ENCODE measurements at places on chromosomes 16 and 17. TPM values are rescaled to one million over a fixed set of nuclear protein-coding genes. Genes with fewer than 3 reads are reported as not detected.

KRT12 gene
- not detected for total RNA-seq

KRTAP4-9 gene
- not detected for total RNA-seq

DNASE1L2 gene
- total RNA-seq, result 0.35 TPM

C16orf54 gene
- not detected for total RNA-seq

SOX9 gene
- 4.9 TPM for total RNA-seq

CCL17 gene
- not detected for total RNA-seq

- DNase-seq, result peak; percentile 93
- H3K4me3 ChIP-seq, result no peak overlapping the region
- no peaks in the 10 kb centered on the region for H3K4me1 ChIP-seq
- H3K36me3 ChIP-seq, result no peaks in the 10 kb centered on the region
Measured at GRCh38 chr17:27602721-27603420, 28.1 kb upstream of the LGALS9 start.

DNA sequence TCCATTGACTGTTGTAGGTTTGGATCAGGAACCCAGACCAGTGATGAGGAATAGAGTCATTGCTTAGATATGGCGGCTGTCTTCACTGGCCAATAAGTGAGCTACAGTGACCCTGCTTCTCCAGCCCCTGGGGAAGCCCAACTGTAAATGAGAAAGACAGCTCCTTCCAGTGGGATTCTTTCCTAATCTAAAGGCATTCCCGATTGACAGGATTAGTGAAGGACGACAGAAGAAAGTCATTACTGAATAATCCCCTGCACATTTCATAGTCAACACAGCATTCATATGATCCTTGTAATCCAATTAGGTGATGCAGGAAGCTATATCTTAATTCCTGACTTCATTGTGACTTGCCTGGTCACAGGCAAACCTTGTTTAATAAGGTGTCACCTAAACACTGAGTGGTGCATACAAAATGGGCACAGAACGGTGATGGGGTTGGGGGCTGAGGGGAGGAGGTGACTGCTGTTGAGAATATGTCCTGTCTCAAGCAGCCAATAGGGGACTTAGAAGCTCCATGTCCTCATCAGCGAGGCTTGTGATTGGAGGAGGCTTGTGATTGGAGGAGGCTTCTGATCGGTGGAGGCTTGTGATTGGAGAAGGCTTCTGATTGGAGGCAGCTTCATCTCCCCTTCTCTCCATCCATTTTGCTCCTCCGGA, 242.6 kb downstream of the XYLT1 start:
- H3K27ac ChIP-seq, result no peak overlapping the region
- no peak overlapping the region for H3K4me3 ChIP-seq
- no peak for DNase-seq
- no peaks in the 10 kb centered on the region for H3K36me3 ChIP-seq

DNA sequence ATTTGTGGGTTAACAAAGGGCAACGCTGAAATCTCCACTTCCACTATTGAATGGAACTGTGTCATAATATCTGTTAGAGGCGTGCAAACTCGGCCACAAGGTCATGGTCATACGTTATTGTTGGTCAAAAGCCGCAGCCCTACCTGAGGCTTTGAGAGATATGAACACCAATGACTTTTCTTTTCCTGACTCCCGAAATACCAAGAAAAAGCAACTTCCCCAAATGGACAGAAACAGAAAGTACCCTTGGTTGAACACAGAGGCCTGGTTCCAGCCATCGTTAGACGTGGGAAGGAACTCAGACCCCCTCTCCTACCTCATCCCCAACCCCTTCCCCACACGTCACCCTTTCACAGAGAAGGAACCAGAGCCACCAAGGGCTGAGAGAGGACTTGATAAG, 1.4 kb upstream of the PIK3R5 start:
- H3K4me3 ChIP-seq, result no peak overlapping the region
- no peaks in the 10 kb centered on the region for H3K36me3 ChIP-seq
- H3K27ac ChIP-seq, result no peak overlapping the region
- peaks cover 6% of the 10 kb centered on the region for H3K4me1 ChIP-seq
- H3K27me3 ChIP-seq, result peaks cover 2% of the 10 kb centered on the region

- H3K27ac ChIP-seq, result no peak overlapping the region
- no peaks in the 10 kb centered on the region for H3K27me3 ChIP-seq
- no peak for DNase-seq
- H3K36me3 ChIP-seq, result no peaks in the 10 kb centered on the region
Measured at GRCh38 chr16:69083306-69083941, 22.0 kb upstream of the HAS3 start.

DNA sequence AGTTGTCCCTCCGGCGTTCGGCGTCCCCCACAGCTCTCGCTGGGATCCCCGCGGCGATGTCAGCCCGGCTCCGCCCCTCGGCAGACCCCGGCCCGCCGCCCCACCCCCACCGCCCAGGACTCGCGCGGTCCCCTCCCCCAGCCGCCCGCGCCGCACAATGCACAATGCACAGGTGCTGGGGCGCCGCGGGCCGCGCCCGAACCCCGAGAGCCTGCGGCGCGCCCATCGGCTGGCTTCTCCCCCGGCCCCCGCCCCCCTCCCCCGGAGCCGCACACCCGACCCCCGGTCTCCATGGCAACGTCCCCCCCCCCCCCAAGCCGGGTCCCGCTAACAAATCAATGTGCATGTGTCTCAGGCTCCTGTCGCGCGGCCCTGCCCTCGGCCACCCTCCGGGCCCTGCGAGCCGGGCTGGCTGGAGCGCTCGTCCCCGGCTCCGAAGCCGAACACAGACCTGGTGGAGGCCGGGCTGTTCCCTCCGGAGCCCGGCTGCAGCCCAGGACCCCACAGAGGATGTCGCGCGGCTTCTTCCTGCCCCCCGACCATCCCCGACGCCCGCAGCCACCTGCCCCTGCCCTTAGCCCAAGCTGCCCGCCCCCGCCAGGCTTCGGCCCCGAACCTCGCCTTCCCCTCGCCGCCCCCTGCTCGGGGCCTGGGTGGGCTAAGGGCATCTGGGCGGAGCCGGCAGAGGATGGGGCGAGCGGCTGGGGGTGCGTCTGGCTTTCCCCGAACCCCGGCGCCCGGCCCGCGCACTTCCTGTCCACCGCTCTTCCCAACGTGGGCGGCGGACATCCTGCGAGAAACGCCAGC, 818 bp upstream of the CBX8 start:
- H3K4me1 ChIP-seq, result peaks cover 42% of the 10 kb centered on the region
- H3K27ac ChIP-seq, result no peak overlapping the region
- no peaks in the 10 kb centered on the region for H3K36me3 ChIP-seq
- H3K27me3 ChIP-seq, result peaks cover 91% of the 10 kb centered on the region
- H3K4me3 ChIP-seq, result peak overlapping the region; percentile 28

GRCh38 chr16:82023206-82023605, 11.8 kb upstream of the HSD17B2 start:
- no peaks in the 10 kb centered on the region for H3K4me1 ChIP-seq
- H3K27ac ChIP-seq, result no peak overlapping the region
- no peaks in the 10 kb centered on the region for H3K27me3 ChIP-seq
- H3K36me3 ChIP-seq, result no peaks in the 10 kb centered on the region
- no peak for DNase-seq

DNA sequence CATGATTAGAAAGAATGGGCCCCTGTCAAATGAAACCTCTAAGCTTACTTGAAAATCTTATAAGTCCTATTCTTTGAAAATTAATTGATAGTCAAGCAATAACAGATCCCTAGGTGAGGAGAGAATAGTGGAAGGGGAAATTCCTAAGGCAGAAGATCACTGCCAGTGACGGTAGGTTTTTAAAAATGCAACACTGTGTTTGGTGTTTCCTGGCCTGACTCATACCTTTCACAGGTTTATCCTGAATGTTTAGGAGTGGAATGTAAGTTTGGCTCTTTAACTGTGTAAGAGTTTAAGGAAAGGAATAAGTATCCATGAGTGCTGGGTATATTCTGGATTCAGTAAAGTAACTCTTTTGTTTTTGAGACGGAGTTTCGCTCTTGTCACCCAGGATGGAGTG, 23.8 kb downstream of the HAPSTR1 start:
- H3K4me1 ChIP-seq, result peaks cover 3% of the 10 kb centered on the region
- H3K27me3 ChIP-seq, result no peaks in the 10 kb centered on the region
- H3K4me3 ChIP-seq, result no peak overlapping the region
- no peak overlapping the region for H3K27ac ChIP-seq

- H3K4me3 ChIP-seq, result no peak overlapping the region
- H3K27ac ChIP-seq, result no peak overlapping the region
- H3K4me1 ChIP-seq, result no peaks in the 10 kb centered on the region
- no peaks in the 10 kb centered on the region for H3K36me3 ChIP-seq
Measured at GRCh38 chr16:929227-930073, 41.3 kb downstream of the LMF1 start.

DNA sequence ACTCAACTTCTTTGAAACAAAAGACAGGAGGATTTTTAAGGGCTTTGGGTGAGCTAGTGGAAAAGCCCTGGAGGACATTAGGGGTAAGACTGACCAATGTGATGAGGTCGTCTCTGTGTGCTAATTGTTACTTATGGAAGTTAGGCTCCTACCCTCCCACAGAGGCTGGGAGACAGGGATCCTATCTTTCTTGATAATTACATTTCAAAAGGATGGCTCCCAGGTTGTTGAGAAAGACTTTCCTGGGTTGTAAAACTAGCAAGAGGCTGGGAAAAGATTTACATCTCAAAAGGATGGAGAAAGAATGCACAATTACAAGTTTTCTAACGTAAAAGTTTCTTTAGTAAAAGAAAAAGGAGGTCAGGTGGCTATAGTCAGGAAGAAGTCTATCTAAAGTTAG, 605.8 kb upstream of the GOT2 start:
- no peak for DNase-seq
- H3K4me3 ChIP-seq, result no peak overlapping the region
- H3K36me3 ChIP-seq, result no peaks in the 10 kb centered on the region
- no peaks in the 10 kb centered on the region for H3K4me1 ChIP-seq
- H3K27me3 ChIP-seq, result peaks cover 82% of the 10 kb centered on the region

GRCh38 chr17:66695098-66695497, 139.8 kb upstream of the CACNG5 start:
- no peaks in the 10 kb centered on the region for H3K27me3 ChIP-seq
- H3K4me1 ChIP-seq, result no peaks in the 10 kb centered on the region
- no peak overlapping the region for H3K4me3 ChIP-seq
- no peak for DNase-seq

DNA sequence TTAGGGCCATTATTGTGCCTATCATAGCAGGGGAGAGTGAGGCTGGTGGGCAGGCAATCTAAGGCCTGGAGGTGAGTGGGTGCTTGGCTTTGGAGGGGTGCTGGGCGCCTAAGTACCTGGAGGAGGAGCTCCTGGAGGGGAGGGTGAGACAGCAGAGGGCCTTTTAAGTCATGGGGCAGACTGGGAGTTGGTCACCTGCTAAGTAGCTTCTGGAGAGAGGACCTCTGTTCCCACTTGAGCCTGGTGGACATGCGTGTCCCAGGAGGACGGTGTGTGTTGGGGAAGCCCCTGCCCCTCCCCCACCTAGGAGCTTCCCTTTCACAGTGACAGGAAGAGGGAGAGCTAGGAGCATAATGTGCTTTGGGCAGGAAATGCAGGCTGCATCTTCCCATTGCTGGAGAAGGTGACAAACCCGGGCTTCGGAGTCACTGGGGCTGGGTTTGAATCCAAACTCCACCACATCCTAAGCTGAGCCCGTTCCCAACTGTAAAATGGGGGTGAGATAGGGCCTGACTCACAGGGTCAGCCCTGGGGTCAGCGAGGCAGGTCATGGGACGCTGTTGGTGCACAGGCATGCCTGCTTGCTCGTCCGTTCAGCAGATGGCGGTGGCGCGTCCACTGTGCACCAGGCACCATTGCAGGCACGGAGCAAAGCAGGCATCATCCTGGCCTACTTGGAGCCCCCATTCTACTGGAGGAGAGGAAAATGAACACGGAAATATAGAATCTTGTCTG, 37.9 kb downstream of the CMIP start:
- no peak for DNase-seq
- peaks cover 4% of the 10 kb centered on the region for H3K4me1 ChIP-seq
- H3K27me3 ChIP-seq, result no peaks in the 10 kb centered on the region

- no peak overlapping the region for H3K27ac ChIP-seq
- H3K27me3 ChIP-seq, result no peaks in the 10 kb centered on the region
- H3K4me1 ChIP-seq, result no peaks in the 10 kb centered on the region
- no peaks in the 10 kb centered on the region for H3K36me3 ChIP-seq
- no peak overlapping the region for H3K4me3 ChIP-seq
Measured at GRCh38 chr17:39014795-39015545, 47.8 kb upstream of the FBXO47 start.

GRCh38 chr17:56808503-56808902, 25.2 kb downstream of the C17orf67 start:
- H3K27ac ChIP-seq, result no peak overlapping the region
- no peak overlapping the region for H3K4me3 ChIP-seq
- no peaks in the 10 kb centered on the region for H3K36me3 ChIP-seq
- H3K4me1 ChIP-seq, result no peaks in the 10 kb centered on the region
- H3K27me3 ChIP-seq, result no peaks in the 10 kb centered on the region

DNA sequence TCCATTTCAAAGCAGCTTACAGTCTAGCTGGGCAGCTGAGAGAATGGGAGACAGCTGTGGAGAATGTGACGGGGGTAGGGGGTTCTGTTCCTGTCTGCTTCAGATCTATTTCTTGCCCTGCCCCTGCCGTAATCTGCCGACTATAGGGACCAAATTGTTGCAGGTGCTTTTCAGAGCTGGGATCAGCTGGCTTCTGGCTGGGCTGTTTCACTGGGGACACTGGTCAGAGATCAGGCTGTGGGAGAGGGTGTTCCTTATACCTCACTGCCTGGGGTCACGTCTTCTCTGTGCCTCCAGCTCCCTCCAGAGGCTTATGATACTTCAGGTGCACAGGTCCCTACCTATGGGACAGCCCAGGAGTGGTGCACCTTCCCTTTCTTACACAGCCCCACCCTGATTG, 514.9 kb upstream of the GOT2 start:
- DNase-seq, result peak; percentile 52
- H3K4me3 ChIP-seq, result no peak overlapping the region
- H3K4me1 ChIP-seq, result no peaks in the 10 kb centered on the region
- H3K27ac ChIP-seq, result no peak overlapping the region

DNA sequence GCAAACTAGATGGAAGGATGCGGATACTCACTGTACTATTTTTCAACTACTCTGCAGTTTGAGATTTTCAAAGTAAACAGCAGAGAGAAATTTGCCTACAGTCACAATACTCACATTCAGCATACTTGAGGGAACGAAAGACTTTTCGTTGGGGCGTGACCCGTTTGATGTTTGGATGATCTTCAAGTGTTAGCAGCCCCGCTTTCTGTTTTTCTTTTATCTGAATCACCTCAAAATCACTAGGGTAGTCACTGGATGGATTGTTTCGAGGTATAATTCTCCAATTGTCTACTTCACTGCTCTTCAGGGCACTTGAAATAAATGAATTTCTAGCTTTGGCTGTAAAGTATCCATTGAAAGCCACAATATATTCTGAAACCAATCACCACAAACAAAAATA, 17.8 kb downstream of the MBTPS1 start:
- peaks cover 17% of the 10 kb centered on the region for H3K36me3 ChIP-seq
- no peak for DNase-seq
- H3K27ac ChIP-seq, result no peak overlapping the region
- H3K4me1 ChIP-seq, result no peaks in the 10 kb centered on the region
- no peak overlapping the region for H3K4me3 ChIP-seq

- H3K27ac ChIP-seq, result no peak overlapping the region
- H3K27me3 ChIP-seq, result no peaks in the 10 kb centered on the region
- no peak overlapping the region for H3K4me3 ChIP-seq
Measured at GRCh38 chr16:3520413-3520812, 19.6 kb downstream of the CLUAP1 start.

All from H1 (cell line).